ENCODE measurements at places on chromosomes 2 and 18.

DNA sequence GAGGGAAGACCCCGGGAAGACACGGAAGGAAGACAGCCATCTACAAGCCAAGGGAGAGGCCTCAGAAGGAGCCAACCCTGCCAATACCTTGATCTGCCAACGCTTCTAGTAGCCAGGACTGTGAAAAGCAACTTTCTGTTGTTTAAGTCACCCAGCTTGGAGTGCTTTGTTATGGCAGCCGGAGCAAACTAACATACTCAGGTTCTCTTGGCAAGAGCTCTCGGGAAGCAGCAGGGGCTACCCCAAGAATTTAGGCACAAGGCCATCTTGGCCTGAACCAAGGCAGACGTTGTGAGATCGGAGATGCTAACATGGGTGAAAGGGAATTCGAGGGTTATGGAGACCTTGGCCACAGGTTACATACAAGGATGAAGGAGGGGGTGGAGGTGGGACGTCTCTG lies 78.6 kb upstream of the KLHL29 start:
- no peak for DNase-seq

- DNase-seq, result no peak
These were observed 19.3 kb downstream of the GPR55 start for GRCh38 chr2:230905448-230906421.

- DNase-seq, result no peak
These were observed 206.1 kb downstream of the HAUS1 start for GRCh38 chr18:46310258-46310657.

GRCh38 chr2:66531567-66531966 lies 96.6 kb downstream of the MEIS1 start:
- no peak for DNase-seq
